CD14-positive monocyte (primary cell): ENCODE measurements at places on chromosomes 2 and 18.

DNA sequence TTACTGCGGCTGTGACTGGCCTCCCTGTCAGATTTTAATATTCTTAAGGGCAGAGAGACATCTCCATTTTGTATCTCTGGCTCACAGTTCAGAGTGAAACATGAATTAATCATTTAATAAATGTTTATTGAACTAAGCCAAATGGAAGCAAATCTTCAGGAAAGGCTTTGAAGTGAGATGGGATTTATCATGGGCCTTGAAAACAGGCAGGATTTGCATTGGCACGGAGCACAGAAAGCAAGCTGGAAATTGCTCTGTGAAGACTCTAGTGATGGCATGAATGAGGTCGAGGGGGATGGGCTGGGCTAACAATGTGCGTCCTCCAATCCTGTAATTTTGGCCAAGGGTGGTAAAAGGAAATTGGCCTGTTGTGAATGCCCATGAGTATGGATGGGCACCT is 369.8 kb upstream of the SOX11 start:
- no peak for DNase-seq

DNA sequence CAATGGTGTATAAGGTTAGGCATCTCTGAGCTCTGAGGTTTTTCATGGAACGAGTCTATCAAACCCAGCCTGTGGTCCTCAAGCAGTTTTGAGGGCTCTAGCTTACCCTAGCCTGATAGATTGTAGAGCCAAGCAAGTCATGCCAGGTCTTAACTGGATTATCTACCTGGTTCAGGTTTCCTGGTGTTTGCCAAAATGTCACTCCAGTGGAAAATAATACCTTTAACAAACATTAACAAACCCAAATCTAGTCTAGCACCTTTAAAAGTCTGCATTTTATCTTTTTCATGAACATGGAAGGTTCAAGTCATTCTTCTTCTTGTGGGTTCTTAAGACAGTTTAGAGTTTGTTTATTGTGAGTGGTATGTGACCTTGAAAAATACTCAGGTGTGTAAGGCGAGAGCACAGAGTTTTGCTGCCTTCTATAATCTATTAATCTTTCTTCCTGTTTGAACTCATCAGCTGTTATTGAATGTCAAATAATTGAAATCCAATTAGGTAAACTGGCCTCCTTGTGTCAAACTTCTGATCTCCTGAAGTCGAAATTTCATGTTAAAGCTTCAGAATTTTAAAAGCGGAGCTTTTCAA is 13.4 kb upstream of the ADGRF3 start:
- no peak for DNase-seq

DNA sequence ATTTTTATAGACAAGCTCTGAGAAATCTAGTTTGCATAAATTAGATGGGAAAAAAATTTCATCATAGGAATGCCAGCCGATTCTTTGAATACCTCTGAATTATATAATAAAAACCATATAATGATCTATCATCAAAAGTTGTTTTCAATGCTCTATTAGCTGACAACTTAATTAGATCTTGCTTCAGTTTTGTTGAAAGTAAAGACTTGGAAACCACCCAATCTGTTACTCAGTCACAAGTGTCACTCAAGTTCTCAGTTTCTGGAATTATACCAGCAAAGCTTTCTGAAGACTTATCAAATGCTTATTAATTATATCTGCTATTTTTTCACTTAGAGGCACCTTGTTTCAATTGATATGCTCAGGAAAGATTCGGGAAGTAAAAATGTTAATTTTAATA is 17.4 kb upstream of the TP53I3 start:
- DNase-seq = no peak

GRCh38 chr2:80300954-80301353 is 3.6 kb downstream of the LRRTM1 start:
- DNase-seq = no peak

- DNase-seq = no peak
Observed at GRCh38 chr18:2978208-2978607, 34.7 kb downstream of the LPIN2 start.

- no peak for DNase-seq
Observed at GRCh38 chr2:69518841-69519240, 81.6 kb upstream of the NFU1 start.

DNA sequence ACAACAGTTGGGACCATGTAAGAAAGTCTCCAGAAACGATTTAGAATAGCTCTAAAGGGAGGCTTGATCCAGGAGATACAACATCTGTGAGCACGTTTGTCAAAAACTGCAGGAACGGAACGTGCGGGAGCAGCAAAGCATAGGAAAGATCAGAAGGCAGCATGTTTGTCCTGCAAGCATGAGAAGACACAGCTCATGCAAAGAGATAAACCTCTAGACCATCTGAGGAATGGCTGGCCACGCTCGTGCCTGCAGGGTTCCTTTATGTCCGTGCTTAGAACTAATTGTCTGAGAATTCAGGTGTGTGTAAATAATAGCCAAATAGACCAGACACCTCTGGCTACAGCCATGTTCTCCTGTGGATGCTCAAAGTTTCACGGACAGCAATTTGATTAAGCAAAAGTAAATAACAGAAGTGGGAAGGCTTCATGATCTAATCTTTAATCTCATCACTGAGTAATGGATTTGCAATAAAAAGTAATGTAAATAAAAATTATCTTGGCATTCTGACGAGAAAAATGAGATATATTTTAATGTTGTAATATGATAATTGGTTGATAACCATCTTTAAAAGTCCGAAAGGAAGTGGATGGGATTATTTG is 534.8 kb upstream of the CDH7 start:
- no peak for DNase-seq

GRCh38 chr2:233816334-233816733 is 38.0 kb downstream of the HJURP start:
- no peak for DNase-seq

GRCh38 chr2:41241325-41242000 is 789.6 kb upstream of the SLC8A1 start:
- no peak for DNase-seq

GRCh38 chr2:187976259-187976985 is 315.3 kb upstream of the GULP1 start:
- no peak for DNase-seq

- no peak for DNase-seq
Observed at GRCh38 chr2:73908689-73909652, 16.2 kb downstream of the ACTG2 start.

- no peak for DNase-seq
Observed at GRCh38 chr2:144567745-144568144, 47.8 kb upstream of the ZEB2 start.

- DNase-seq = peak; percentile 54
Observed at GRCh38 chr2:176088048-176088936, 4.2 kb upstream of the HOXD13 start.

- no peak for DNase-seq
Observed at GRCh38 chr2:60290509-60290908, 262.9 kb downstream of the BCL11A start.

GRCh38 chr2:149132339-149132738 is 93.8 kb downstream of the LYPD6B start:
- DNase-seq = no peak

GRCh38 chr18:39419315-39419714 is 1853.7 kb upstream of the CELF4 start:
- no peak for DNase-seq

DNA sequence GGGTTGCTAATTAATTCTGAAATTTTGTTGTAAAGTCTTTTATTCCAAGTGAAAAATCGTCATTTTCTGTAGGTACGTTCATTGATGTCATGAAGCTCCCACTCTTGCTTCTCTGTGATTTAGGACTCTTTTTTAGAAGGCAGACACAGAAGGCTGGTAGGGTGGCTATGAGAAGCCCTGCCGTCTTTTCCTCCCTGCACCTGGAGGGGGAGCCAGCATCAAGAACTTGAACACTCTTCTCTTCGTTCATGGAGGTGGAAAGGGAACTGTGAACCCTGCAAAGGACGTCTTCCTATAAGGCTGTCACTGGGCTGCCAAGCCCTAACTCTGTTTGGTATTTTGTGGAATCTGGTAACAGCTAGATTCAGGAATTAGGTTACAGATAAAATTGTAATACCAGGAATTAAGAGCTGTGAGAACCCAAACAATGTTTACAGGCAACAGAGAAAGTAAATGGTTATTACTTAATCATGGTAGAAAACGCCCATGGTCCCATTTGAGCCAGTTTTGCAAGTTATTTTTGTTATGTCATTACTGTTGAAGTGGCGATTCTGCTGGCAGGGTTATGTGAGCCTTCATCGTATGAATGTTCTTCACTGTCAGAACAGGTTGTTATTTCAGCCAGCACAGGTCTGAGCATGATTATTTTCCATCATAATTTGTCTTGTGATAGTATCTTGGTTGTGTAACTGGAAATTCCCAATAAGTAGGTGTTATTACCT is 112.2 kb downstream of the OSBPL6 start:
- no peak for DNase-seq

GRCh38 chr2:1677821-1678165 is 66.5 kb downstream of the PXDN start:
- no peak for DNase-seq

DNA sequence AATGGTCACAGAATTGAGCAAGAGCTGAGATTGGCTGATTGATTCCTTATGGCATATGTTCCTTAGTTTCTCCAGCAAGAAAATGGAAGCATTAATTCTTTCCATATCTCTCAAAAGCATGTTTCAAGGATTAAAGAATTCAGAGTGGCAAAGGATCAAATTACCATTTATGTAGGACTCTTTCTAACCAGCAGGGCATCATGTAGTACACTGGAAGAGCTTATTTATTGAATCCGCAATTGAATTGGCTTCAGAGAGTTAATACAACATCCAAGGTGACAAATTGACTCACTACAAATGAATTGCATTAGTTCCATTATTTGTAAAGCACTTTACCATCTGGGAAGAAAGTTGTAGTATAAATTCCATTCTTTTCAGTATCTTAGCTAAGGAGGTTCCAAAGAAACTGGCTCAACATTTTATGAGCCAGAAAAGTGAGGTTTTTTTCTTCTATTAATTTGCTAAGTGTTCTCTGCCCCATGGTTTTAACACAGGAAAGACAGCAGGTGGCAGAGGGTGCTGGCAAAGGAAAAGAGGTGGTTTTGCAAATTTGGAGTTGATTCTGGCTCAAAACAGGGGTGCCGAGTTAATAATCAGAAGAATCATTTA is 409.9 kb downstream of the MTX2 start:
- DNase-seq = no peak

GRCh38 chr2:208643145-208643544 is 236.6 kb downstream of the PTH2R start:
- no peak for DNase-seq

DNA sequence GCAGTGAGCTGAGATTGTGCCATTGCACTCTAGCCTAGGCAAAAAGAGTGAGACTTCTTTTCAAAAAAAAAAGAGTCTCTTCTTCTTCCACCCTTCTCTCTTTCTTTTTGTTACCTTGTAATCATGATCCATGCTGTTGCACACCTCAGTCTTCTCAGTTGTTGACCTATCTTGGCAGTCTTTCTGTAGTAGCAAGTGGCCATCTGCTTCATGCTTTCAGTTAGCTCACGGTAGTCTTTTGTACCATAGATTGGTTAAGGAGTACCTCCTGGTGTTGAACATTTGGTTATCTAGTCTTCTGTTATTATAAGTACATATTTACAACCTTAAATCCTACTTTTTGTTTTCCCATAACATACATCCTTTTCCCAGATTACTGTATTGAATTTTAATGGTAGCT is 3.1 kb downstream of the GORASP2 start:
- no peak for DNase-seq
